ENCODE measurements at places on chromosomes 4 and X. TPM values are rescaled to one million over a fixed set of nuclear protein-coding genes. Genes with fewer than 3 reads are reported as not detected.

SSX7 gene
- total RNA-seq, result not detected

CABS1 gene
- total RNA-seq, result not detected

GAB3 gene
- total RNA-seq, result 2.9 TPM

AGTR2 gene
- not detected for total RNA-seq

CENPI gene
- 0.44 TPM for total RNA-seq

MAGEB10 gene
- not detected for total RNA-seq

ARX gene
- not detected for total RNA-seq

ADH7 gene
- total RNA-seq, result not detected

EDNRA gene
- 5.1 TPM for total RNA-seq

PSAPL1 gene
- under 0.01 TPM for total RNA-seq

HS3ST1 gene
- 0.49 TPM for total RNA-seq

CD38 gene
- total RNA-seq, result 0.12 TPM

GUCY1B1 gene
- 8.5 TPM for total RNA-seq

RASL11B gene
- 0.54 TPM for total RNA-seq

SPIN2A gene
- total RNA-seq, result not detected

TEX13B gene
- not detected for total RNA-seq

MFSD8 gene
- total RNA-seq, result 8.2 TPM

BTC gene
- not detected for total RNA-seq

DRD5 gene
- not detected for total RNA-seq

ARMCX4 gene
- 2.5 TPM for total RNA-seq

GNRHR gene
- total RNA-seq, result not detected

SORBS2 gene
- 1.2 TPM for total RNA-seq

ADH4 gene
- total RNA-seq, result not detected

QRFPR gene
- total RNA-seq, result not detected

DCHS2 gene
- total RNA-seq, result not detected

NHSL2 gene
- total RNA-seq, result 1.8 TPM

PLAC8 gene
- not detected for total RNA-seq

C4orf36 gene
- total RNA-seq, result not detected

ZIC3 gene
- total RNA-seq, result not detected

KLKB1 gene
- total RNA-seq, result 0.31 TPM

RNF212 gene
- 0.37 TPM for total RNA-seq

ADAMTS3 gene
- total RNA-seq, result 2.9 TPM

ATP2B3 gene
- total RNA-seq, result not detected

IL2 gene
- not detected for total RNA-seq

ZNF630 gene
- 1.4 TPM for total RNA-seq

CASP3 gene
- 31.1 TPM for total RNA-seq

SYN1 gene
- total RNA-seq, result 1.7 TPM

RRAGB gene
- total RNA-seq, result 19.0 TPM

SERPINA7 gene
- not detected for total RNA-seq

GABRG1 gene
- total RNA-seq, result not detected

XG gene
- 0.73 TPM for total RNA-seq

FAM47A gene
- total RNA-seq, result not detected

NHS gene
- 1.8 TPM for total RNA-seq

S100P gene
- total RNA-seq, result not detected

CPLX1 gene
- not detected for total RNA-seq

Measured in cardiac ventricle fibroblast (primary cell).